Trophoblast cell (in vitro differentiated cells and primary cell): ENCODE measurements at places on chromosomes 3 and 15.

GRCh38 chr3:7038394-7038793, 177.5 kb downstream of the GRM7 start:
- DNase-seq: no peak
- H3K36me3 ChIP-seq: no peaks in the 10 kb centered on the region
- no peak overlapping the region for H3K27ac ChIP-seq
- H3K27me3 ChIP-seq: no peaks in the 10 kb centered on the region
- no peaks in the 10 kb centered on the region for H3K4me1 ChIP-seq
- no peak overlapping the region for H3K4me3 ChIP-seq

GRCh38 chr3:77682162-77682561, 642.3 kb downstream of the ROBO2 start:
- no peak overlapping the region for H3K4me3 ChIP-seq
- no peaks in the 10 kb centered on the region for H3K4me1 ChIP-seq
- H3K36me3 ChIP-seq: no peaks in the 10 kb centered on the region
- no peak overlapping the region for H3K27ac ChIP-seq
- no peaks in the 10 kb centered on the region for H3K27me3 ChIP-seq
- DNase-seq: no peak

GRCh38 chr3:178440043-178440442, 96.2 kb upstream of the KCNMB2 start:
- no peak overlapping the region for H3K27ac ChIP-seq
- no peaks in the 10 kb centered on the region for H3K27me3 ChIP-seq
- H3K4me1 ChIP-seq: no peaks in the 10 kb centered on the region
- H3K4me3 ChIP-seq: no peak overlapping the region
- DNase-seq: no peak

GRCh38 chr3:60199306-60199705, 1051.9 kb downstream of the FHIT start:
- no peak overlapping the region for H3K27ac ChIP-seq
- no peaks in the 10 kb centered on the region for H3K36me3 ChIP-seq
- no peak for DNase-seq
- no peak overlapping the region for H3K4me3 ChIP-seq

GRCh38 chr3:120846073-120846472, 61.9 kb upstream of the STXBP5L start:
- H3K36me3 ChIP-seq: no peaks in the 10 kb centered on the region
- no peak for DNase-seq
- H3K4me1 ChIP-seq: no peaks in the 10 kb centered on the region
- no peaks in the 10 kb centered on the region for H3K27me3 ChIP-seq
- no peak overlapping the region for H3K4me3 ChIP-seq
- H3K27ac ChIP-seq: no peak overlapping the region

DNA sequence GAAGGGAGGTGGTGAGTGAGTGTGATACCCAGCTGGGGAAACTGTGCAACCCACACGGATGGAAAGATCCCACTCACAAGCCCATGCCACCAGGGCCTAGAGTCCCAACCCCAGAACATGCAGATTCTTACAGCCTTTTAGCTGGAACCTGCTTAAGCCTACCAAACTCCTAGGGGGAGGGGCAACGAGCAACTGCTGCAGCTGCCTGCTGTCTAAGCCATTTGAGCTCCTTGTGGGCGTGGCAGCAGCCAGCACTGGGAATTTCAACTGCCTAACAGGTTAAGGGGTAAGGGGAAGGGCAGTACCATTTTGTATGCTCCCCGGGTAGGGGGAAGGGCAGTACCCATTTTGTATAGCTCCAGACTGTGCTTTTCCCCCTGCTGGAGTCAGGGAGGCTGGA, 673.2 kb upstream of the BCHE start:
- no peaks in the 10 kb centered on the region for H3K36me3 ChIP-seq
- no peak overlapping the region for H3K27ac ChIP-seq
- no peak overlapping the region for H3K4me3 ChIP-seq
- no peaks in the 10 kb centered on the region for H3K4me1 ChIP-seq
- no peak for DNase-seq
